ENCODE measurements at places on chromosomes 2 and 18. TPM values are rescaled to one million over a fixed set of nuclear protein-coding genes. Genes with fewer than 3 reads are reported as not detected.

The PTPRM gene
- 82.8 TPM for total RNA-seq

DNA sequence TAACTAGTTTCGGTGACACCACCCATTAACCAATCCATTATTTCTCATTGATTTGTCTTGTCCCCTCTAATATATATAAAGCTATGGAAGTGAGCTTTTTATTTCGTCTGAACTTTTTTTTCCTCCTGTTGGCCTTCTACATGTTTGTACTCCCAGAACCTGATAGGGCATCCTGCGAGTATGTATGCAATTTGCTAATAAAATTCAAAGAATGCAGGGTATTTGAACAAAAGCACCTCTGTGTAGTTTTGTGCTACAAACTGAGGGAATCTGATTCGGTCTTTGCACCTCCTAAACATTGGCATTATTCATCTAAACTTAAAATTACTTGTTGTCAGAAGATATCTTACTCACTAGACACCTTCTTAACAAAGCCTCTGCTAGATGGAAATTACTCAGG is 242.9 kb upstream of the TMEFF2 start:
- no peak overlapping the region for H3K27ac ChIP-seq
- H3K4me1 ChIP-seq, result peaks cover 6% of the 10 kb centered on the region
- H3K4me3 ChIP-seq, result no peak overlapping the region
- no peaks in the 10 kb centered on the region for H3K36me3 ChIP-seq
- no peak for DNase-seq

GRCh38 chr18:22783245-22783644 is 149.9 kb upstream of the RBBP8 start:
- no peaks in the 10 kb centered on the region for H3K27me3 ChIP-seq
- H3K4me1 ChIP-seq, result no peaks in the 10 kb centered on the region
- no peak overlapping the region for H3K27ac ChIP-seq

- no peaks in the 10 kb centered on the region for H3K36me3 ChIP-seq
Measured at GRCh38 chr2:222792001-222792611, 68.7 kb upstream of the ACSL3 start.

The CHRND gene
- total RNA-seq, result not detected
